NCI-H2081 (cell line): ENCODE measurements at places on chromosomes 1 and 21.
A peak's percentile ranks its signal among the peaks of the same experiment; 100 is the strongest.

GRCh38 chr1:9242338-9242969 is 7.9 kb downstream of the H6PD start:
- no peak for DNase-seq

GRCh38 chr1:172286629-172287076 is 133.8 kb upstream of the C1orf105 start:
- no peak for DNase-seq

DNA sequence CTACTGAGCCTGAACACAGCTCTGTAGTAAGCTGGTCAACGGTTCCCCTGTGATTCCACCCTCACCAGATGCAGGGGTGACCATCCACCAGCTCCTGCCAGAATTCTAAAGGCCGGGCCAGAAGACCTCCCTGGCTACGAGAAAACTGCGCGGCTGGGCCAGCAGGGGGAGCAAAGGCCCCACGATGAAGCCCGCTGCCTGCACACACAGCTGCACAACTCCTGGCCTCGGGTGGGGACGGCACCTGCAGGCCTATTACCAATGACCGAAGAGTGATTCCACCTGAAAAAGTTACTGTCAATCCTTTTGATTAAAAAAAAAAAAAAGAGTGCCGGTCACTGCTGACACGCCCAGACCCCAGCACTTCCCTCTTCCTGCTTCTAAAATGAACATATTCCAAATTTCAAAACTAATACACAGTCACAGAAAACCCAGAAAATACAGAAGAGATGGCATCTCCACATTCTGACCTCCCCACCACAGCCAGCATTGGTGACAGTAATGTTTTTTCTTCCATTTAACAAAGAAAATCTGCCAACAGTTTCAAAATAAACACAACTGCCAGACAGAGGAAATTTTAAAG is 49.8 kb upstream of the RIPK4 start:
- peak; percentile 32 for DNase-seq

DNA sequence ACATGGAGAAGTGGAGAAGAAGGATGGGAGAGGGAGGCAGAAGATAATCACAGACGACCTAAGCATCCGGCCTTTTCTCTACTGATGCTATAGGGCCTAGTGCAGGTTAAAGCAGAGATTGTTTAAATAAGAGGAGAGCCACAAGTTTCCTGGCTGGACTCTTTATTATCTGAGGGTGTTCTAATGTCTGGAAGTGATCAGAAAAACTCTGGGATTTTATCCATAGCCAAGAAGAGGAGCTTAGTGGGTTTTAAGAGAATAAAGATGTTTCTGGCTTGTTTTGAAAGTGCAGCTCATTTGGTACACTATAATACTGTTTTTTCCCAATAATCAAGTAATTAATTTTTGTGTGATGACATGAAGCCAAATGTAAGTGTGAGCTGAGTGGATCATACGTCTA is 419.0 kb downstream of the PTBP2 start:
- no peak for DNase-seq

DNA sequence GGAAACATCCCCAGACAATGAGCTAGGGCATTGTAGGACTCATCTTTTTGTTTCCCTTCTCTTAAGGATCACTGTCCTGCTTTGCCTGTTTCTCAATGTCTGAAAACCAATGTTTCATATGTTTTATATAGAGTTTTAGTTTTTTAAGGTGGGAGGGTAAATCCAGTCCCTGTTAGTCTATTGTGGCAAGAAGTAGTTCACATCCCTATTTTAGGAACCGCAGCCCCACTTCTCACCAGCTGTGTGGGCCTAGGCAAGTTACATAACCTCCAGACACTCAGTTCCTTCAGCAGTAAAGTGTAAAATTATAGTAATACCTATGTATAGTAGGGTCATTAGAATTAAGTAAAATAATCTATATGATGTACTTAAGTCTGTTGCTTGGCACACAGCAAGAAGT is 105.8 kb upstream of the WLS start:
- no peak for DNase-seq

- peak; percentile 56 for DNase-seq
Measured at GRCh38 chr1:182601913-182602312, 2.3 kb downstream of the RGS16 start.

DNA sequence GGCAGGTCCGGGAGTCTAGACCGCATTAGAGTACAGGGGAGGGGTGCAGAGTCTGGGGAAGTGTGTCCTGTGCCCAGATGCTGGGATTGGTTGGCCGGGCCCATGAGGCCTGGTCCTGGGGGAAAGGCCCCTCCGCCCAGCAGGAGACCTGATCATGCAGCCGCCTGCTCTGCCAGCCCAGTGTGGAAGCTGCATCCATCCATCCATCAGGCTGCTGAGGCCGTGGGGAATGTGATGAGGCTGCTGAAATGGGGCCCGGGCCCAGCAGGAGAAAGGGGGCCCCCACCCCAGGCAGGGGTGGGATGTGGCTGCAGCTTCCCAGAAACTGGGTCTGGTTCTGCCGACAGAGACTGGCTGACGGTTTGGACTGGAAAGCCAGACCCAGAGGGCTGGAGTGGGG is 37.2 kb downstream of the EPHA2 start:
- DNase-seq: no peak

GRCh38 chr1:159307346-159308020 is 5.3 kb downstream of the FCER1A start:
- DNase-seq: no peak

DNA sequence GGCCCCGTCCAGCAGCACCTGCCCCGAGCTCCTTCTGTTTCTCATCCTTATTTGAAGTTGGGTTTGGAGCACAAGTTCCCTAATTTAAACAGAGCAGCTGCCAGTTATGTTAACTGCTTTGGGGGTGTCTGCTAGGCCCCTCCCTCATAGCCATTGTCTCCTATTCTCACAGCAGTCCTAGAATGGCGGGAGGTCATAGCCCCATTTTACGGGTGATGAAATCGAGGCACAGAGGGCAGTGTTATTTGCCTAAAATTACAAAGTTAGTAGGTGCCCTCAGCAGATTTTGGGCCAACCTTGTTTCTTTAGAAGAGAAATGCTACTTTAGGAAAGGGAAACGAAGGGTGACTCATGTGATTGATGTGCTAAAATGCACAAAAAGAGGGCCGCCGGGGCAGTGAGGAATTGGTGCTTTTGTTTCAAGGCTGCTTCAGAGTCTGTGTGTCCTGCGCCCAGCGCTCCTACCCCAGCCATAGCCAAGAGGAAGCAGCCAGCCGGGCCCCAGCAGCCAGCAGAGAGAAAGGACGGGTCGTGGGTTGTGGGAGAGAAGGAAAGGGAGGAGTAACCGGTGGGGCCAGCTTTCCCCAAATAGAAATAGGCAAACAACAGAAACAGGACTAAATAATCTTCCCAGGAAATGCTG is 13.0 kb downstream of the VANGL1 start:
- no peak for DNase-seq

- no peak for DNase-seq
Measured at GRCh38 chr1:81660286-81660685, 140.4 kb upstream of the ADGRL2 start.

DNA sequence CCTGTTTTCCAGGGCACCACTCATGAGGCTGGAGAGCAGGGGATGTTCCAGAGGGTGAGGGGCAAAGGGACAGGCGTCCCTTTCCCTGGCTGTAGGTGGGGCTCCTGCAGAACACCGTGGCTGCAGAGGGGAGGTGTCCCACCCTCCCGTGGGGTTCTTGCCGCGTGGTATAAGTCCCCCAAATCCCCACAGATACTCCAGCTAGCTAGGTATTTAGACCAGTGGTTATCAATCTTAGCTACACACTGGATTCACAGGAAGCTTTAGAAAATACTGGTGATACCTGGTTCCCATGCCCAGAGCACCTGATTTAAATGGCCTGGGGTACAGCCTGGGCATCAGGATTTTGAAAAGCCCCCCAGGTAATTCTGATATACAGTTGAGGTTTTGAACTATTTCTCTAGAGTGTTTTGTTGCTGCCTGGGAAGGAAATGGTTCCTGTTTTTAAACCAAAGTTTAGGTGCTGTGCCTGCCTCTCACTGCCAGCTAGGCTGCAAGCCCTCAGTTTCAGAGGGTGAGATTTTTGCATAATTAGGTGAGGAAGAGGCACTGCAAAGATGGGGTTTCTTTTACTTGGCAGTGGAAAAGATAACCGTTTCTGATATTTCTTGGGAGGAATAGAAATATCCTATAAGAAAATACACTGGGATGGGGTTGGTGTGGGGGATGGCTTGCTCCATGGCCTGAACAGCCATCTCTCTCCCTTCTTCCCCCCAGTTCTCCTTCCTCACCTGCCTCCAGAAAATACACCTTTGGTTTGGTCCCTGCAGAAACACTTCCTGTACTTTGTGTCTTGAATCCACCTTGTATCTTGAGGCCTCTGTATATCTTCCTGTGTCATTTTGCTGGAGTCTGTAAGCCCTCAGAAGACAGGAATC is 51.7 kb downstream of the RASSF5 start:
- DNase-seq: no peak

- DNase-seq: no peak
Measured at GRCh38 chr1:59092126-59092525, 204.8 kb upstream of the FGGY start.

DNA sequence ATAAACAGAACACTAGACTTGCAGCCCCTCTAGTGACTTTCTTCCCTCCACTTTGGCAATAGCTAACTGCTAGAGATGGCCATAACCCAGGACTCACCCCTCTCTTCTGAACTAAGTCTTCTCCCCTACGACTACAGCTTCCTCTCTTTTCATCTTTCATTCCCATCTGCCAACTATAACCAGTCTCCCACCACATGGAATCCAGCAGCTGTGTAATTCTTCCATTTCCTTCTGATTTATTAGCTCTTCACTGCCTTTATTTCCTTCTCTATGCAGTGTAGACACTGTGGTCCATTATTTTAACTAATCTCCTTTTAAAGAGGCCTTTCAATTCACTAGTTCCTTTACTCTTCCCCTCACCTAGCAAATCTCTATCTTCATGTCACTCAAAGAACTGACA is 13.4 kb upstream of the KCNK1 start:
- DNase-seq: no peak

DNA sequence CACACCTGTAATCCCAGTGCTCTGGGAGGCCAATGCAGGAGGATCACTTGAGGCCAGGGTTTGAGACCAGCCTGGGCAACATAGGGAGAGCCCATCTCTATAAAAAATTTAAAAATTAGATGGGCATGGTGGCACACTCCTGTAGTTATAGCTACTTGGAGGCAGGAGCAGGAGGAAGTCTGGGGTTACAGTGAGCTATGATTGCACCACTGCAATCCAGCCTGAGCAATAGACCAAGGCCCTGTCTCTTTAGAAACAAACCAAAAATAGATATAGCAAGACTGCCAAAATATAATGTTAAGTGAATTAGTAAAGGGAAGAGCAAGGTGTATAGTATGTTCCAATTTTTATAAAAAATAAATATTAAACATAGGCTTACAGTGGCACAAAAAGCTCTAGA is 28.8 kb downstream of the PLEKHO1 start:
- DNase-seq: no peak

- DNase-seq: no peak
Measured at GRCh38 chr1:164977561-164977960, 379.0 kb downstream of the LMX1A start.

GRCh38 chr1:40774266-40774998 is 9.2 kb upstream of the KCNQ4 start:
- DNase-seq: peak; percentile 55

DNA sequence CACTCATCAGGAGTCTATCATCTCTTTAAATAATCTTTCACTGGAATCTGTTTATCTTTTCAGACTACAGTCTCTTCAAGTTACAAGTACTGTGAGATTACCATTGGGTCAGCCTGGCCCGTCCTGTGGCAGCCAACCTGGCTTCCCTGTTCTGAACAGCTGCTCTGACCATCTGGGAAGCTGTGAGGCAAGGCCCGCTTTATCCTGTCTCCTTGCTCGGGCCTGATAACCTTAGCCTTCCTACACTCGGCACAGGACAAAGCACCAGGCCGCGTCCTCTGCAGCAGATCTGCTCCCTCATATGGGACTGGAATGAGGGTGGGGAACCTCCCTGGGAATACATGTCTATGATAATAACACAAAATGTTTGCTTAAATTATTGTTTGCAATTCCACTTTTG is 113.3 kb downstream of the PTPN14 start:
- DNase-seq: no peak

GRCh38 chr1:71638081-71638766 is 557.4 kb upstream of the ZRANB2 start:
- no peak for DNase-seq

DNA sequence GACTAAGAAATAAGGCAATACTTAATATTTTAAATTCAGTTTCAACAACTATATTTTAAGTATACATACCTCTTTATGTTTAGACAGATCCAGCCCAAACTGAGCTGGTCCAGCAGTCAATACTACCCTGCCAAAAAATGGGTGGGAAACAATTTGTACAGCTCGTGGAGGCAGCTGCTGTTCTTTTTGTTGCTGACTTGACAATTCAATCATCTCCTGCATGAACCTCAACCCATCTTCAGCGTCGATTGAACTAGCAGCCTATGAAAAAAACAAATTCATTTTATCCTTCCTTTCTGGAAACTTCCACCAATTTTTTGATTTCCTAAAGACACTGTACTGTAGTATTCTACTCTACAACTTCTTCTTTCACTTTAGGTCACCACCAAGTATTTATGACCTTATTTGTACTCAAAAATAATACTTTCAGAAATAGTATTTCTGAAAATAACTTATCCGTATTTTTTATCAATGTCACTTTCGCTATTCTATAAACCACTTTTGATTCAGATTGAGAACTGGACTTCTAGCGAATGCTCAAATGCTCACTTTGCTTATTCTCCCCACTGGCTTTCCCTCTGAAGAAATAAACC is 46.5 kb downstream of the EDEM3 start:
- DNase-seq: no peak

GRCh38 chr1:1292442-1292779 is 12.2 kb downstream of the SCNN1D start:
- DNase-seq: no peak

DNA sequence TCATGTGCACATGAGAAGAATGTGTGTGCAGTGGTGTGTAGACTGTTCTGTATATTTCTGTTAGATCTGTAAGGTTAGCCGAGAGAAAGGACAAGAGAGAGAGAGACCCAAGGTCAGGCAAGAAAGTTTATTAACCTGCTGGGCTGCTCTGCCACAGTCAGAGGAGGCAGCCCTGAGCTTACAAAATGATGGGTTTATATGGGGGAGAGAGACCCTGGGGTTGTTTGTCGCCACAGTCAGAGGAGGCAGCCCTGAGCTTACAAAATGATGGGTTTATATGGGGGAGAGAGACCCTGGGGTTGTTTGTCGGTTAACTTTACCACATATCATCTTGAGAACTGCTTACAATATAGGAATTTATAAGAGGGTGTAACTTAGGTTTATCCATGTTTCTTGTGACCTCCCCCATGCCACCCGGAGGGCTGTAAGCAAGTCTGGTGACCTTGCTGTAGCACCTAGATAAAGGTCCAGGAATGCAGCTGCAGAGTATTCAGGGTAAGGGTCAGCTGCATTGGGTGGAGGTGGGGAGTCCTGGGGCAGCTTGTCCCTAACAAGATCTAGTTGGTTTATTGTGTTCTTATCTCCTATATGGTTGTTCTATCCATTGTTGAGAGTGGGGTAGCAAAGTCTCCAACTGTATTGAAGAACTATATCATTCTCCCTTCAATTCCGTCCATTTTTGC is 9.3 kb upstream of the ZBTB40 start:
- no peak for DNase-seq
